Activated T-helper 1 cell treated with Interleukin-2 at 50 U/mL for 16 hours (primary cell): ENCODE measurements at places on chromosomes 1 and 21.

DNA sequence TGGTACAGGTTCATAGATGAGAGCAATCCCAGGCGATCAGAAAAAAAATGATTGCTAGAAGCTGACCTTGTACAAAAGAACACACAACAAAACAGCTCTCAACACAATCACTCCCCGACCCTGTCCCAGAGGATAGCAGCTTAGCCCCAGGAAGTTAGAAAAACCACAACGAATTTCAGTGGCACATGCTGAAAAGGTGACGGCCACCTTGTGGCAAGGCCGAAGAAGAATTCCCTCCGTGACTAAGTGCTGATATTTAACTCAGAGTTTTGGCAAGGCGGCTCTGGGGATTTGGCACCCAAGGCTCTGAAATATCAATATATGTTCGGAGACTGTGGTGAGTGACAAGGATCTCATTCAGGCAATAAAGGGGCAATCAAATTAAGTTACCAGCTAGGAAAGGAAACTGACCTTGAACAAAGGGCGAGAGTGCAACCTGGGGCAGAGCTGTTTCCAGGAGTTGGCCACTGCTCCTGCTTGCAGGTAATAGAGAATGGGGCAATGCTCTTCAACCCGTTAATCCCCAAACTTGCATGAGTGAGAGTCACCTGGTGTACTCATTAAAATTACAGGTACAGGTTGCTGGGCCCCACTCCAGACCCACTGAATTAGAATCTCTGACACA lies 96.2 kb downstream of the BEND5 start:
- no peak for DNase-seq

- no peak for DNase-seq
Measured at GRCh38 chr1:201053155-201053860, 29.8 kb upstream of the KIF21B start.

DNA sequence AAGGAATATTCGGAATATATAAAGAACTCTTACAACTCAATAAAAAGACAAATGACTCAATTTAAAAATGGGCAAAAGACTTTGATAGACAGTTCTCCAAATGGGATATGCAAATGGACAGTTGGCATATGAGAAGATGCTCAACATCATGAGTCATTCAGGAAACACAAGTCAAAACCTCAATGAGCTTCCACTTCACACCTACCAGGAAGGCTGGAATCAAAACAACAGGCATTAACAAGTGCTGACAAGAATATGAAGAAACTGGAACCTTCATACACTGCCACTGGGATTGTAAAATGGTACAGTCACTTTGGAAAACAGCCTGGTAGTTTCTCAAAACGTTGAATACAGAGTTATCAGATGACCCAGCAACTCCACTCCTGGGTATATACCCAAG lies 17.2 kb downstream of the PGBD5 start:
- no peak for DNase-seq

GRCh38 chr1:30109853-30110252 lies 613.5 kb downstream of the MATN1 start:
- no peak for DNase-seq

- DNase-seq = no peak
Measured at GRCh38 chr1:180168786-180169639, 14.3 kb downstream of the QSOX1 start.

DNA sequence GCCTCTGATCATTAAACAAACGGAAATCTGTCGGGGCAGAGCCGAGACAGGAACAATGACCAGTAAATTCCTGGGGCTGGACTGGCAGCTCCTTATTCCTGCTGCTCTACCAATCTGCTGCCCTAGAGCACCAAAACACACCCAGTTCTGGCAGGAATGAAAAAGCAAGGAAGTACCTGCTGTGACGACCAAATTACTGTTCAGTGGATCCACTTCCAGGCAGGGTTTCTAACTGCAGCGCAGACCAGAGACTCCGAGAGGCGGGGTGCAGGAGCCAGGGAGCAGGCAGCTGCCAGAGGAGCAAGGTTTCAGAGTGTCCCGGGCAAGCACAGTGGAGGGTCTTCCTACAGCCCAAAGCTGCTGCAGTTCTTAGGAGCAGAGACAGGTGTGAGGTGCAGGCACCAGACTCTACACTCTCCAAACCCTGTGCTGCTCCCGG lies 32.4 kb downstream of the KANK4 start:
- DNase-seq = no peak

DNA sequence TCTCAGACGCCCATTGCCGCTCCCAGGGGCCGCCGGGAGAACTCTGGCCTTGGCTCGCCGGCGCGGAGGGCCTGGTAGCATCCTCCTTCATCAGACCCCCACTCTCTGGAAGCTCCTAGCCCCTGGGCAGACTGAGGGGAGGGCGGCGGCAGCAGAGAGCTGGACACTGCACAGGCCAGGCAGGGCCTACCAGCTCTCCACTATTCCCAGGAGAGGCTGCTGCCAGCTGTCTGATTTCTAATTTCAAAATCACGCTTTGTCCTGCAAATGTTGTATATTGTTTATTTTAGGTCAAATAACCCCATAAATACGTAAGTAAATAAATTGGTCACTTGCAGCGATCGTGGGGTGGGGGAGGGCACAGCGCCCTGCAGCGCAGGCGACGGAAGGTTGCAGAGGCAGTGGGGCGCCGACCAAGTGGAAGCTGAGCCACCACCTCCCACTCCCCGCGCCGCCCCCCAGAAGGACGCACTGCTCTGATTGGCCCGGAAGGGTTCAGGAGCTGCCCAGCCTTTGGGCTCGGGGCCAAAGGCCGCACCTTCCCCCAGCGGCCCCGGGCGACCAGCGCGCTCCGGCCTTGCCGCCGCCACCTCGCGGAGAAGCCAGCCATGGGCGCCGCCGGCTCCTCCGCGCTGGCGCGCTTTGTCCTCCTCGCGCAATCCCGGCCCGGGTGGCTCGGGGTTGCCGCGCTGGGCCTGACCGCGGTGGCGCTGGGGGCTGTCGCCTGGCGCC lies at the start of gene MTARC1:
TSS of gene MTARC1 (plus strand) at position 577 of the 732 bp plus-strand sequence. CDS start at position 609, 32 bp downstream.
- no peak for DNase-seq

DNA sequence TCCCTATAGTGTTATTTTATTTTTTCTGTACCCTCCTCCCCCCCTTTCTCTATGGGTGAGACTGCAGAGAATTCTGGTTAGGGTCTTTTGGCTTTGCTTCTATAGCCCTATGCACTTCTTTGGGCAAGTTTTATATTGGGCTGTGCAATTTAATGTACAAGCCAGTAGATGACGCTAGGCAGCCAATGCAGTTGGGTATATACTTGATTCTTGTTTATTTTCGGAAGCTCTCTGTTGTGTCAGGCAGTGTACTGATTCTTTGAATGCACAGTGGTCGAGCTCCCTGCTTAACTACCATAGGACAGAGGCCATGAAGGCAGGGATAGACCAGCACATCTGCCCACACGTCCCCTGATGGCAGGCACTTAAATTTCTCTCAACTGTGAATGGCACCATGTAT lies 34.1 kb upstream of the GPR52 start:
- no peak for DNase-seq

- DNase-seq = no peak
Measured at GRCh38 chr1:247906504-247907047, 11.2 kb downstream of the OR2W3 start.

- no peak for DNase-seq
Measured at GRCh38 chr21:34511787-34512455, at the start of gene KCNE1. Gene KCNE1 (minus strand): TSS chr21:34512210. CDS start chr21:34449634, 62,576 bp downstream.

- no peak for DNase-seq
Measured at GRCh38 chr1:74517599-74518051, 5.2 kb upstream of the LRRC53 start.

GRCh38 chr1:36346741-36347370 lies 23.4 kb upstream of the EVA1B start:
- DNase-seq = no peak

DNA sequence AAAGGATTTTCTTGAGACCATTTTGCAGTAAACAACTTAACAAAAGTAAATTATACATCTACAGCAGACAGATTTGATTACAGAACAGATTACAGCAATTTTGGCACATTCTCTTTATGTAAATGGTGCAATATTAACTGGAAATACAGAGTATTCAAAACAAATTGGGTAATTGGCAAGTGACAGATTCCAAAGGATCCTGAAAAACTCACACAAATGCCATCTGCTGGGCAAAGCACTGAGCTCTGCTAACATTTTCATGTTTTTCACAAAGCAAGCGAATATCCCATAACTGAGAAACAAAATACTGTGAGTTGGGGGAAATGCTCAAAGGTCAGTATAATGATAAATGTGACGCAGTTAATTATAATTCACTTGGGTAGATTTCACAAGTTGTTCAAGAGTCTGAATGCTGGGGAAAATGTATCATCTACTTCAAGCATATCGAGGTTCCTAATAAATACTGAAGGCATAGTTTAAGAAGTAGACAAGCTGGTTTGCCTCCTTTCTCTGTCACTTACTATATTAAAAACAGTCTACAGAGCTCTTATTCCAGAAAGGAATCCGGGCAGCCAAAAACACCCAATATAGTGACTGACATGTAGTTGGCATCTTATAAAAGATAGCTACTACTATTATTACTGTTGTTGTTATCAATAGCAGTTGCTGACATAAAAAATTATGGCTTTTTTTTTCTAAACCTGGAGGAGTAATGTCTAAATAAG lies 75.8 kb upstream of the SDC3 start:
- no peak for DNase-seq

- DNase-seq = no peak
Measured at GRCh38 chr1:213256438-213257087, 205.5 kb downstream of the RPS6KC1 start.

GRCh38 chr21:33232291-33233034 lies 2.7 kb downstream of the IFNAR2 start:
- no peak for DNase-seq

DNA sequence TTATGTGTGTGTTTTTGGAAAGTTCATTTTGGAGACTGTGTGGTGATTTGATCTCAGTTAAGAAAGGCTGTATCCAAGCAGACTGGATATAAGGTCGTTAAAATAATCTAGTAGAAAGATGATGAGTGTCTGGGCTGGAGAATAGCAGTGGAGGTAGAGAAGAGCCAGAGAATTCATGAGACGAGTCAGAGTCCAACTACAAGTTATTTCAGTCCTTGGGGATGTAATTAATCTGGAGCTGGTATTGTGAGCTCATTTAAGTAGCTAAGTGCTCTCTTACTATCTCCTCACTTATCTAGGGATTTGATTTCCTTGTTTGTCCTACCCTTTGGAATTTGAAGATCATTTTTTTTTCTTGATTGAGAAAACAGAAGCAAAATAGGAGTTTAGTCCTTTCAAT lies 1219.0 kb upstream of the ADGRL4 start:
- no peak for DNase-seq

GRCh38 chr21:28742527-28742926 lies 250.2 kb downstream of the LTN1 start:
- no peak for DNase-seq

- DNase-seq = no peak
Measured at GRCh38 chr1:111989531-111990025, at the start of gene KCND3. Gene KCND3 (minus strand): TSS chr1:111989668.

DNA sequence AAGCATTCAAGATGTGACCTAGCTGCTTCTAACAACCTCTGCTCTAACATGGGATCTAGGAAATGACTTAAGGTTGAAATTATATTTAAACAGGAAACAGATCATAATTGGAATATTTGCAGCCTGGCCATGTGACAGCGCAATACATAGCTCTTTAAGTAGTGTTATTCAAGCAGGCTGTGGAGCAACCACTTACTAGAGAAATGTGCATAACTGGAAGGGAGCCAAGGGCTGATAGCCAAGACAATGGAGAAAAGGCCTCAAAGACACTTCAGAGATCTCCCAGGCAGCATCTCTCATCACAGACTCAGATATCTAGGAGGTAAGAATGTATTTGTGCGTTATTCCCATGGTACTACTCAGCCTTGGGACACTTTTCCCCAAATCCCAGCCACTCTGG lies 823.0 kb upstream of the PRMT6 start:
- no peak for DNase-seq

DNA sequence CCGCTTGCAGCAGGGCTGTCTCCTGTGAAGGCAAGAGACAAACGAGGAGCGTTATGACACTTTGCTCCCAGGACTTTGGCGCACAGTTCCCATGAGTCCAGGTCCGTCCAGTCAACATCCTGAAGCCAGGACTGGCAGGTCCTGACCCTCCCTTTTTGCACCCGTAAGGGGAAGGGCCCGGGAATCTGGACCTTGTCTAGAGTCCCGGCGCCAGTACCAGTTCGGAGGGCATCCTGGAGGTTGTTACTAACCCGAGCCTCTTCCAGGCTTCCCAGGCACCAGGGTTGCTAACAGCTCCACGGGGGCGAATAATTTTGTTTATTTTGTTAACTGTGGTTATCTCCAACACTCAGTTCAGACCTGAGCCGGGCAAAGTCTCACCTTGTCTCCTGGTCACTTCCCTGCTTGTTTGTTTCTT lies 682 bp upstream of the RWDD3 start:
- peak; percentile 0 for DNase-seq

DNA sequence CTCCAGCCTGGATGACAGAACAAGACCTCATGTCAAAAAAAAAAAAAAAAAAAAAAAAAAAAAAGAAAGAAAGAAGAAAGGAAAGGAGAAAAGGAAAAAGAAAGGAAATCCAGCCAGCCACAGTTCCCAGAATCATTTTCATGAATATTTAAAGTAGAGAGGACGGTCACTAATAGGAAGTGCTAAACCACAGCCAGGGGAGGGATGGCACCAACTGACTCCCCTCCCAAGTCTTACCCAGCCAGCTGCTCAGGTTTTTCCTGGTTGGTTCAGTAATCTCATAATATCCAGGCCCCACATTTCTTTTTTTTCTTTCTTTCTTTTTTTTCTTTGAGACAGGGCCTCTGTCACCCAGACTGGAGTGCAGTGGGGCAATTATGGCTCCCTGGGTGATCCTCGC lies 63.9 kb upstream of the AK4 start:
- no peak for DNase-seq

DNA sequence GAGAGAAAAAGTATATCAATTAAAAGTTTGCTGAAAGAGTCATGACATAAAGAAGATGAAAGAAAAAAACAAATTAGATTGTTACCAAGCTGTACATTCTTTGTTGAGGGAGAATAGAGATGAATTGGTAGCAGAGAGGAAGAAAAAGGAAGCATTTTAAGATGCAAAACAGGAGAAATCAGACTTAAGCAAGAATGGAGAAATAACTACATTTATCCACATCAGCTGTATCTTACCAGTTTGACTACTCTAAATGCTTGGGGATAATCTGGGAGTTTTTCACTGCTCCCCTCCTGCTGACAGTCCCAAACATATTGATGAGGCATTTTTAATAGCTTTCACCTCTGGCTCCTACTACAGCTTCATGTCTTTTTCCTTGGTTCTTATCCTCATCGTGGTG lies 16.8 kb upstream of the PTPRC start:
- no peak for DNase-seq

GRCh38 chr21:43834146-43834905 lies 30.7 kb upstream of the AGPAT3 start:
- DNase-seq = no peak

DNA sequence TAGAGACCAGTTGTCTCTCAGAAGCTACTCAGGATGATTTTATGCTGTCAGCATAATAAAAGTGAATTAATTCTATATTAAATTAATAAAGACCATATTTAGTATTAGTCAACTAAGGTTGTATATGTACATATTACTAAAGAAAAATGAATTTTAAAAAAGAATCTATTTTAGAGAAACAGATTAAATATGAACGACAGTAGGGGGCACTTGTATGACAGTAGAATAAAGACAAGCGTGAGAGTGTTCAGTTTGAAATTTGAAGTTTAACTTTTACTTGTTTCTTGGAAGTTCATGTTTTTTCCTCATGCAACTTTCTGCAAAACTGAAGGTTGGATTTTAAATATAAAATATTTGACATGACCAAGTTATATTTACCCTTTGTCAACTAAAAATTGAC lies 67.9 kb upstream of the MACF1 start:
- no peak for DNase-seq

- no peak for DNase-seq
Measured at GRCh38 chr1:86499987-86500593, 31.4 kb downstream of the CLCA1 start.

GRCh38 chr21:14541841-14542490 lies 4.1 kb downstream of the SAMSN1 start:
- no peak for DNase-seq
